ENCODE measurements at places on chromosomes 12 and 14.
A peak's percentile ranks its signal among the peaks of the same experiment; 100 is the strongest.

DNA sequence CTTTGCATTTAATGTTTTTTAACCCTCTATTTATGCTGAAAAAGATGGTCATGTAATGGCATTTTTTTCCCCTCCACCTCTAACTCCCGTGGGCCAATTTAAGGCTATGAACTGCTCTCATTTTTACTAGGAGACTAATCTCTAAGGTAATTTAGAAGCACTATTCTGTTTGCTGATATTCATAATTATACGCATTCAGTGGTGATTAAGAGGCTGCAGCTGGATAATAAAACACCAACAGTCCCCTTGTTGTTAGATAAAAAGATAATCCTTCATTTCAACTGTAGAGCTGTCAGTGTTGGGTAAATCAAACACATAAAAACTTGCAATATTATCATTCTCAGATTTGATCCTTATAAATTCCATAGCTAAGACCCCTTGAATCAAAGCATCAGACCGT, 8.9 kb downstream of the MYO1H start:
- no peak for DNase-seq

DNA sequence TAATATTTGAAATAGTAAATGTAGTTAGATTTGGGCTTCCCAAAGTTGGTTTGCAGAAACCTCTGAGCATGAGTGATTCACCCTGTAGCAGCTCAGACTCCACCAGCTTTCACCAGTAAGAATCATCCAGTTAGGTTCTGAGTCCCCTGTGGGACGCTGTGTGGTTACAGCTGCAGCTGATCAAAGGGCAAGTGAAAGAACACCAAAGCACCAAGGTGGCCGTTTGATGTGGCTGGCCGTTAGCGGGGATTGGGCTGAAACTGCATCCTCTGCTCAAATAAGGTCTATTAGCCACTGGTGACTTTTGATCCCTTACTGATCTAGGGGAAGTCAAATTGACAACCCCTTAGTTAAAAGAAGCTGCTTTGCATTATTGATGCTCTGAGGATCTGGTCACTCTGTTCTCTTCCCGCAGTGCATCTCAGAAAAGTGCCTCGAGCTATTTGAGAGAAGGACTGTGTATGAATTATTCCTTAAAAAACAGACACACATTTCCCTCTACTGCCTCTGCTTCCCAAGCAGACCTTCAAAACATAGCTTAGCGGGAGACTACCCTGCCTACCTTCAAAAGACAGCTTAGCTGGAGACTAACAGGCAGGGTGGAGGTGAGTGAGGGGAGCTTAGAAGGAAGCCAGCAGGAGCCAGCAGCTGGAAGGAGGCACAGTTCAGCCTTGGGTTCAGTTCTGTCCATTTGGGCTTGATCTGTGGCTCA, 3.7 kb downstream of the ABHD12B start:
- DNase-seq: no peak

GRCh38 chr14:77599889-77600288, 16.5 kb downstream of the SPTLC2 start:
- DNase-seq: no peak

GRCh38 chr14:100649173-100649519, 61.9 kb upstream of the BEGAIN start:
- no peak for DNase-seq

GRCh38 chr14:70665448-70666360, 24.0 kb downstream of the TTC9 start:
- peak; percentile 22 for DNase-seq

DNA sequence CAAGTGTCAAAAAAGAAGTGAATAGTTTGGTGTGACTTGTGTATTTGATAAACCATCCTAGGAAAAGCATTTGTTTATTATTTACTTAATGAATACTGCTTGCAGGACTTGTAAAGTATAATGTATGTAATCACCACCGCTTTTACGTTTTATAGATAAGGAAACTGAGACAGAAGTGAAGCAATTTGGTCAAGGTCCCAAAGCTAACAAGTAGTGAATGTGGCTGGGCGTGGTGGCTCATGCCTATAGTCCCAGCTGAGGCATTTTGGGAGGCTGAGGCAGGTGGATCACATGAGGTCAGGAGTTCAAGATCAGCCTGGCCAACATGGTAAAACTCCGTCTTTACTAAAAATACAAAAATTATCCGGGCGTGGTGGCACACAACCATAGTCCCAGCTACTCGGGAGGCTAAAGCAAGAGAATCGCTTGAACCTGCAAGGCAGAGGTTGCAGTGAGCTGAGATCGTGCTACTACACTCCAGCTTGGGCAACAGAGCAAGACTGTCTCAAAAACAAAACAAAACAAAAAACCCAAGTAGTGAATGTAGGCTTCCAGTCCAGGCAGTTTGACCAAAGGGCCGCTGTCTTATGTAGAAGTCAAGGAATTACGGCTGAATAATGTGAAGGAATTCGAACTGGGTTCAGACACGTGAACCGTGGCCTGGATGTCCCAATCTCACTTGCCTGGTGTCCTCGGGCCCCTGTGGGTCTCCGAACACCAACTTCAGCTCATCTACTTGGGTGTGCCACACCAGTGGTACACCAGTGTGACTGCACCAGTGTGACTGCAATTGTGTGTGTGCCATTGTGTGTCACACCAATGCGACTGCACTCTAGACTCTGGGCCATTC, 88.3 kb upstream of the MED13L start:
- DNase-seq: no peak

DNA sequence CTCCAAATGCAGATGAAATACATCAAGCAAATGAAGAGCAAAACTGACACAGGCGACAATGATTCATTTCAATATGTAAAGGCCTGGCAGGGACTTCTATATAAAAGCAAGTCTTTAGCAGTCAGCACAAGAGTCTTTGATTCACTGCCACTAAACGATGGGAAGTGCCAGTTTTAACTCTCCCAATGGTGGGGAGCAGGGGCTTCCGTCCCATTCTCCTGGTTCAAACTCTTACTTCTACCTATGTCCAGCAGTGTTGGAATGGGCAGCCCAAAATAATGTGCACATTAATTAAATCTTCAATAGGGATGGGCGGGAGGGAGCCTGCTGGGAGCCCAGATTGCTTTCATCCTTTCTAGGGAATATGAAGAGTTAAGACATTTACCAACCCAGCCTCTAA, 97.5 kb upstream of the MDM1 start:
- DNase-seq: no peak

- no peak for DNase-seq
Observed at GRCh38 chr14:41950428-41951151, 343.9 kb downstream of the LRFN5 start.

- no peak for DNase-seq
Observed at GRCh38 chr12:115840159-115840558, 437.3 kb downstream of the MED13L start.

DNA sequence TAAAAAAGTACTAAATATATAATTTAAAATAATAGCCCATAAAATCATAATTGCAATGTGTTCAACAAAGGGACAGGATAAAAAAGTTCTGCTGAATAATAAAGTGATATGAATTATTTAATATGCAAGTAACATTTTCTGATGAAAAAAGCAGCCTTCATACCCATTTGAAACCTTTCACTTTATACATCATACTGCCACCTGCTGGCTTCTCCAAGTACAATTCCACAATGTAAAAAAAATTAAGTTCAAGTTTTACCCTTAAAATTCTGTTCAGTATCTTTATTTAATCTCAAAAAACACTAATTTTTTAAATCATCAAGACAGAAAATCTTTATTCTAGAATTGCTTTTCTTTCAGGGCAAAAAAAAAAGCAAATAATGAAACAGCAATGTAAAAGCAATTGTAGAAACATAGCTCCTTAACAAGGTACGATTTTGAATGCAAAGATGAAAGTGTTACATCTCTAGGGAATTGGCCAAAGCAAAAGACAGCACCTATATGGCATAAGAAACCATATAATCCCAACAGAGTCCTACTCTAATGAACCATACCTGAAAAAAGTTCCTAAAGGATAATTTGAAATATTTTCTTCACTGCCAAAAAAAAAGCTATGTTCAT, 15.0 kb downstream of the MDM1 start:
- peak; percentile 45 for DNase-seq

DNA sequence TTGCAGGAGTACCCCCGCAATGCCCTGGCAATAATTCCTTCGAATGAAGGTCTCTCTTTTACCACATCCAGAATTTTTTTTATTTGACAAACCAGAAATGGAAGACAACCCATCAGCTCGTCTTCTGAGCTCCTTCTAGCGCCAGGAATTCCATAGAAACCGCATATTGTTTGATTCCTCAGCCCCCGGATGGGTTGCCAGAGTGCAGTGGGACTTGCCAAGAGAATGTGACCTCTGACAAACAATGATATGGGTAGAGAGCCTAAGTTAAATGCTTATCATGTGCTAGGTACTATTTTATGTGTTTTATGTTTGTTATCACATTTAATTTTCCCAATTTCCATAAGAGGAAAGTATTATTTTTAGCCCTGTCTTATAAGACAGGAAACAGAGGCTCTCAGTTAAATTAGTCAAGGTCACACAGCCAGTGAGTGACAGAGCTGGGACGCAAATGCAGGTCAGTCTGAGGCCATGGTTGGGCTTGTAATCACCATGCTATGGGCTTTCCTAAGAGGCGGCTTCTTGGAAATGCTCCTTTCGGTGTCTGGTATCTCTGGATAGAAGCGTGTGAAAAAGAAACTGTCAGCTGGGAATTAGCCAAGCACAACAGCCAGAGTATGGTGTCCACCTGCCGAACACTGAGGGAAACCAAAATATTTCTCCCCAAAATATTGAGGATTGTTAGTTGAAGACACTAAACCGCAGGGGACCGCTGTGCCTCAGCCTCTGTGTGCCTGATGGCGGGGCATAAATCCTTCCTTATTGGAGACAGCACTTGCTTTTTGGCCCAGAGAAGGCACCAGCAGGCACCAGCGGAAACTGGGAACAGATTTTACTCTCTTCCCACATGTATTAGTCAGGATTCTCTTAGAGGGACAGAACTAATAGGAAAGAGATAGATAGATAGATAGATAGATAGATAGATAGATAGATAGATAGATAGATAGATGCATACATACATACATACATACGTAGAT, 29.4 kb upstream of the ETFBKMT start:
- DNase-seq: no peak

DNA sequence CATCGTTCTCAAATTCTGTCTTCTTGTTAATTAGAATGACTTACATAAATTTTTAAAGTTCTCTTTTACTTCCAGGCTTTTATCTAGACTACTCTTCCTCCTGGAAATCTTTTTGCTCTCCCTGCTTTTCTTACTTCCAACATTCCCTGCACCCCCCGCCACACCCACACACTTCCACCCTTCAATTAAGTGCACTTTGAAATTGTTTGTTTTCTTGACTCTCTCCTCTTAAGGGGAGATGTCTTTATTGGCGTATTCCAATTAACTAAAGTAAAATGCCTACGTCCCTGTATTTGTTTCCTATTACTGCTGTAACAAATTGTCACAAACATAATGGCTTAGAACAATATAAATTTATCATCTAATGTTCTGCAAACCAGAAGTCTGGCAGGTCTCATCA, 125.2 kb upstream of the KRR1 start:
- no peak for DNase-seq

GRCh38 chr14:77707355-77707723, 484 bp downstream of the ALKBH1 start:
- peak; percentile 21 for DNase-seq

DNA sequence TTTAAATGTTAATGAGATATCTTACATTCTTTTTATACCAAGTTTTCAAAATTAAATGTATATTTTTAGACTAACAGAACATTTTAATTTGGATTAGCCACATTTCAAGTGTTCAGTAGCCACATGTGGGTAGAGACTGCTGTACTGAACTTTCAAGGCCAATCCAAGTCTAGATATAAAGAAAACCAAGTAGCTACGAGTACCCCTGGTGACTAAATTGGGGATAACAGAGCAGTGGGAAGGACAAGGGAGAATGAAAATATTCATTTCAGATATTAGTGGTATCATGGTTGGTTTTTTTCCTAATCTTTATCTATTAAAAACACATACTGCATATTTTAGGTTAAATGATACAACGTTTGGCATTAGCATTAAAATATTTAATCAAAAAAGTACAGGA, 69.4 kb upstream of the RHOJ start:
- DNase-seq: peak; percentile 25

- no peak for DNase-seq
Observed at GRCh38 chr12:121955258-121956237, 37.2 kb downstream of the CFAP251 start.

- DNase-seq: no peak
Observed at GRCh38 chr12:50246197-50246865, 37.0 kb downstream of the LIMA1 start.

DNA sequence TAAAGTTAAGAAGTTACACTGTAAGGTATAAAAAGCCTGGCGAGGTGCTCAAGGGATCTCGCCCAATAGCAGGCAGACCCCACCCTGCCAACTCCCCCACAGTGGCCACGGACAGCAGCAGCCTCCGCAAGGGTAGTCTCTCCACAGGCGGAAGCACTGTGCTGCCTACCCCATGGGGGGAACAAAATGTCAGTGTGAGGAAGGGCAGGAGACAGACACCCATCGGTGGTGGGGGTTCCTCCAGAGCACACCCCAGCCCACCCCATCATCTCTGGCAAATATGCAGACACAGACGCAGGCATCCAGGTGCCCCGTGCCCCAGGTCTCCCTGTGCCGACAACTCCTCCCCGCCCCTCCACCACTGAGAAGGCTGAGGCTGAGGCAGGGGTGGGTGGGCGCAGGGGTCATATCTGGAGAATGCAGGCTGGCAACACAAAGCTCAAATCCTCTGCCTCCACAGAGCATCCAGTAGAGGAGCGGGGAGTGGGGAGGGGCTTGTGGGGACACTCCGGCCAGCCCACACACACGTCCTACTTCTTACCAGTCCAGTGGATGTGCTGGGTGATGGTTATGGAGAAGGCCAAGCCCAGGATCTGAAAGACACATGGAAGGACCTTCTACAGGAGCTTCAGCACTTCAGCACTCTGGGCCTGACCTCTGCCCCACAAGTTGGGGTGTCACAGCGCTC, 68.3 kb upstream of the DDX11 start:
- no peak for DNase-seq

DNA sequence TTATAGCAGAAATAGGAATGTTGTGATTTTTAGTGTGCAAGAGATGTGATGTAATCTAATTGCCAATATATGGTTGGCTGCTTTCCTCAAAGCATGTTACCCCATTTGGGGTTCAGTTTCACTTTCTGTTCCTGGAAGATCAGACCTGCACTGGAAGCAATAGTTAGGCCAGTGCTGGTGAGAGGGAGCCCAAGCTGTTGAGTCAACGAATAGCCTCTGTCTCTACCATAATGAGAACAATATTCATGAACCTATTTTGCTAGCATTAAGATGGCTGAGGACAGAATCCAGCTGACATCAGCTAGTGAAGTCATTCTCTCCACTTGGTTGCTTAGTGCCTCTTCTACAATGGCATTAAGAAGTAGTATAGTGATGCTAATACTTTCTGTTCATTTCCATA, 379.9 kb upstream of the DCN start:
- DNase-seq: no peak

Measured in NCI-H2107 (cell line).